ENCODE measurements at places on chromosomes 6 and 20.

DNA sequence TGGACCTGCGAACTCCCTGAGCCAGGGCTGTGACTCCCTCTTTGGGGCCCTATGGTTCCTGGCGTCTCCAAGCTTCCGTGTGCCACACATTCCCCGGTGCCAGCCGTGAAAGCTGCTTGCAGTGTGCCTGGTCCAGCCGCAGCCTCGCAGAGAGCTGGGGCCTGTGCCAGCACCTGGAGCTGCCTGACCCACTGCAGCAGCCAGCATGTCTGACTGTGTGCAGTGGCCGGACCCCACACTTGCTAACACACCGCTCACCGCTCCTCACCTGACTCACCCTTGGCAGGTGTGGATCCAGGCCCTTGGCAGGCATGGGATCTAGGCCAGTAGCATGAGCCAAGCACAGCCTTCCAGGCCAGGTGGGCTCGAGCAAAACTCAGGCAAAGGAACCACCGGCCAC lies 227.5 kb downstream of the OTOR start:
- no peak for DNase-seq

DNA sequence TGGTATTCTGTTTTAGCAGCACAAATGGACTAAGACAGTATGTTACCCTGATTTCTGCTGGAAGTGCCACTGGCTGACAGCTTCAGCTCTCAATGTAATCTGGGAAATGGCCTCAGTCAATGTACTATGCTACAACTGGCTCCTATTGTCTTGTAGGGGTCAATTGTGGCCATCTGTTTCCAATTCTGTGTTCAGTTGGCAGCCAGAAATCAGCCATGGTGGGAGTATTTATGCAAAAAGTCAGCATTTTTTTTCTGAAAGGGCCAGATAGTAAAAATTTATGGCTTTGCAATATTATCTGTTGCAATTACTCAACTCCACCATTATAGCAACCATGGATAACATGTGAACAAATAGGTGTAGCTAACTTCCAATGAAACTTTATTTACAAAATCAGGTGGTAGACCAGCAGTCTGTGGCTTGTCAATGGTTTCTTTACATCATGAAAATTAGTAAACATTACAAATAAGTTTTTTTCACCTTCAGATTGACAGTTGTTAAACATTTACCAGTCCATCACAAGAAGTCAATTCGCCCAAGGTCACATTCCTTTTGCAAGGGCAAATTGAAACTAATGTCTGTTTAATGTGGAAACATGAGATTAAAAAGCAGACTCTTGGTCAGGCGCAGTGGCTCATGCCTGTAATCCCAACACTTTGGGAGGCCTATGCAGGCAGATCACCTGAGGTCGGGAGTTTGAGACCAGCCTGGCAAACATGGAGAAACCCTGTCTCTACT lies 58.3 kb upstream of the TSHZ2 start:
- DNase-seq = no peak

GRCh38 chr6:9332241-9332780 lies 897.0 kb upstream of the SLC35B3 start:
- DNase-seq = no peak

DNA sequence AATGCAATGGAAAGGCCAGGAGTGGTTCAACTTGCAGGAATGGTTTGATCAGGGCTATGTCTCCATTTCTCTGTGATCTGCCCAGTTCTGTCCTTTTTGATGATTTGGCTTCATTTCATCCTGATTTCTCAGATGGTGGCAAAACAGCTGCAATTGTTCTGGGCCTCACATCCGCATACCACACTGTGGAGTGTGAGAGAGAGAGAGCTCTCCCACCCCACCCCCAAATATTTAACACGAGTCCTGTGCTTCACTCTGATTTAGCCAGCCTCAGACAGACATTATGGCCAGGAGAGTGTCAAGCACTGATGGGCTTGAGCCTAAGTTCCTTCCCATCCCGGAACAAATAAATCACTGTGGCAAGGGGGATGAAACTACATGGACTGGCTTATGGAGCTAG lies 284.6 kb downstream of the CDC5L start:
- no peak for DNase-seq

DNA sequence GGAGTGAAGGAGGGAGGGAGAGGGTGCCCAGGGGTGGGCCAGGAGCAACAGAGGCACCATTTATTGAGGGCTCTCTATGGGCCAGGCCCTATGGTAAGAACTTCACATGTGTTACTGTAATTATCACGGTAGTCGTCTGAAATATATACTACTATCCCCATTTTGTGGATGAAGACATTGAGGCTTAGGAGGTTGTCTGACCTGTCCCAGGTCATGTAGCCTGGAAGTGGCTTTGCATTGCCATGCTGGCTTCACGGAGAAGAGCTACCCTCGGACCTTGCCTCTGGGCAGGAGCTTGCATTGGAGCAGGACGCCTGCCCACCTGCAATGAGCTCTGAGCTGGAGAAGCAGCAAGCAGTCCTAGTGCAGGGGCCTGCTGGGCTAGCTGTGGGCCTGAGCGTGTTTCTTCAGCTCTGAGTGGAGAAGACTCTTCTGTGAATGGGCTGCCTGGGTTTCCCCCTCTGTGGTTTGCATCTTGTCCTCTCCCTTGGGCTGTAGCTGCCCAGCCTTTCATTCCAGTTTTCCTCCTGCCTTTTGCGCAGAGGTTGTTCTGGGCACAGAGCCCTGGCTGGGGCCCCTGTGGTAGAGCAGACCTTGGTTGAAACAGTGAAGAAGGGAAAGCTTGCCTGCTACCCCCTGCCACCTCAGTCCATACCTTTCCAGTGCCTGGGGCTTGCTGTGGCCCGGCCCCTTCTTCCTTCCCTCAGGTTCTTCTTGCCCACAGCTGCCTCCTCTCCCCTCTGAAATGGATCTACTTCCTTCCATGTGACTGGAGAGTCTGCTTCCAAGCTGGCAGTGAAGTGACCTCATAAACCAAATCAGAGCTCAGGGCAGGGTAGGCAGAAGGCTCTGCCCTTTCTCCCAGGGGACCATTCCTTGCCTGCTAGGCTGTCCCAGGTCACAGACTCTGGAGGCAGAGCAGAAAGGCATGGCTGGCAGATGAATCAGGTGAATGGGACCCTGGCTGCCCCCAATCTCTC lies 24.1 kb upstream of the SRF start:
- no peak for DNase-seq

DNA sequence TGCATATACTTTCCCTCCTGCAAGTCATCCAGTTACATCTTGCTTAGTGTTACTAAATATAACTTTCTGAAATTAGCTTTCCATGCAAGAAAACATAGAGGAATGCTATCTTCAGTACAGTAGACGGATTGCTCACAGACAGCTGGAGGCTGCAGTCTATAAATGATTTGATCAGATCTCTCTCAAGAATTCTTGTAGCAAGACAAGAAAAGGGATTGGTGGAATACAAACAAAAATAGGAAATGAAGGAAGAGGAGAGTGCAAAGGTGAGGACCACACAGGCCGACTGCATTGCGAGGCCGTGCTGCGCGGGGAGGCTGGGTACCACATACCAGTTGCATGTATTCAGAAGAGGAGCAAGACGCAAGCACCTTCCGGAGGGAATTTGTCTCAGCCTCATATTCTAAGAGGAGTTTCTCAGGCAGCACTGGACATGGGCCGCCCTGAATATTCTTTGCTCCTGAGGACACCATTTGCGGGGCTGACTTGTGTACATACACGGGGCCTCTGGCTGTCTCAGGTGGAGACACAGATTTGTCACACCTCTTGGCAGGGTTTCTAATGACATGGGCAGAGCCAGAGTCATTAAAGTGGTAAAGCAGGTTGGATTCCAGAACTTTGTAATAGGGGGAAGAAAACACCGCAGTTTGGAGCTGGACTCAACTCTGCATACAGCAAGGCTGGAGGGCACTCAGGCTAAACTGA lies 22.7 kb upstream of the KIF25 start:
- DNase-seq = no peak

All from MG63 (cell line).